ENCODE measurements at places on chromosomes 7 and 10. TPM values are rescaled to one million over a fixed set of nuclear protein-coding genes. Genes with fewer than 3 reads are reported as not detected.

MOGAT3 gene
- not detected for total RNA-seq

ZNF727 gene
- 3.0 TPM for total RNA-seq

CELF2 gene
- total RNA-seq = 60.9 TPM

HPSE2 gene
- not detected for total RNA-seq

OR2A7 gene
- not detected for total RNA-seq

TMEM270 gene
- total RNA-seq = not detected

SKIDA1 gene
- total RNA-seq = 1.8 TPM

MYOZ1 gene
- total RNA-seq = 0.84 TPM

ZSCAN25 gene
- total RNA-seq = 21.2 TPM

- no peaks in the 10 kb centered on the region for H3K36me3 ChIP-seq
- no peak overlapping the region for H3K4me3 ChIP-seq
- H3K27me3 ChIP-seq = no peaks in the 10 kb centered on the region
- H3K4me1 ChIP-seq = no peaks in the 10 kb centered on the region
- no peak for DNase-seq
Measured at GRCh38 chr10:4183761-4184261, 398.8 kb upstream of the KLF6 start.

- peaks cover 4% of the 10 kb centered on the region for H3K27me3 ChIP-seq
- no peak overlapping the region for H3K27ac ChIP-seq
- H3K4me3 ChIP-seq = no peak overlapping the region
- DNase-seq = no peak
- H3K36me3 ChIP-seq = no peaks in the 10 kb centered on the region
Measured at GRCh38 chr7:2978408-2978807, 65.3 kb downstream of the CARD11 start.

DNA sequence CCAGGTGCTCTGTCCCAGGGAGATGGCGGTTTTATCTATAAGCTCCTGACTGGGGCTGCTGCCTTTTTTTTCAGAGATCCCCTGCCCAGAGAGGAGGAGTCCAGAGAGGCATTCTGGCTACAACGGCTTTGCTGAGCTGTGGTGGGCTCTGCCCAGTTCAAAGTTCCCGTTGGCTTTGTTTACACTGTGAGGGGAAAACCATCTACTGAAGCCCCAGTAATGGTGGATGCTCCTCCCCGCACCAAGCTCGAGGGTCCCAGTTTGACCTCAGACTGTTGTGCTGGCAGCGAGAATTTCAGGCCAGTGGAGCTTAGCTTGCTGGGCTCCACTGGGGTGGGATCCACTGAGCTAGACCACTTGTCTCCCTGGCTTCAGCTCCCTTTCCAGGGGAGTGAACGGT, 16.4 kb upstream of the SLC26A5 start:
- no peak for DNase-seq
- no peaks in the 10 kb centered on the region for H3K4me1 ChIP-seq
- no peaks in the 10 kb centered on the region for H3K27me3 ChIP-seq
- no peaks in the 10 kb centered on the region for H3K36me3 ChIP-seq
- H3K4me3 ChIP-seq = no peak overlapping the region

GRCh38 chr10:94292434-94293090, 70.2 kb downstream of the NOC3L start:
- H3K27me3 ChIP-seq = no peaks in the 10 kb centered on the region
- H3K36me3 ChIP-seq = no peaks in the 10 kb centered on the region
- peaks cover 2% of the 10 kb centered on the region for H3K4me1 ChIP-seq
- H3K27ac ChIP-seq = no peak overlapping the region
- DNase-seq = peak; percentile 4

DNA sequence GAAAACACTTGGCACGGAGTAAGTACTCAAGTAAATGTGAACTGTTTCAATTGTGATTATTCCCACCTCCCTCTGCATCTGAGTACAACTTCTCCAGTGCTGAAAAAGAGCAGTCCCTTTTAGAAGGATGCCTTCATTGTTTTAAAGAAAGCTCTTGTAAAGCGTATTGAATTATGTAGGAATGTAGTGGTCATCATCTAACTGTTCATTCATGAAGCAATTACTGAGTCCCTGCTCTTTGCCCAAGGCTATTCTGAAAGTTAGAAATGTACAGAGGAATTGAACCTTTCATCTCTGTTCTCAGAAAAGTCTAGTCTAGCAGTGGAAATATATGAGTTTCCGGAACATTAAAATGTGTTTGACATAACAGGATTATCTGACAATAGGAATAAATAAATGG, 127.8 kb downstream of the CACNB2 start:
- no peaks in the 10 kb centered on the region for H3K27me3 ChIP-seq
- H3K4me3 ChIP-seq = no peak overlapping the region
- H3K4me1 ChIP-seq = no peaks in the 10 kb centered on the region
- H3K36me3 ChIP-seq = no peaks in the 10 kb centered on the region
- H3K27ac ChIP-seq = no peak overlapping the region

- no peak overlapping the region for H3K27ac ChIP-seq
- H3K4me1 ChIP-seq = no peaks in the 10 kb centered on the region
- H3K27me3 ChIP-seq = peaks cover 62% of the 10 kb centered on the region
Measured at GRCh38 chr7:44264221-44264931, 61.0 kb downstream of the CAMK2B start.

DNA sequence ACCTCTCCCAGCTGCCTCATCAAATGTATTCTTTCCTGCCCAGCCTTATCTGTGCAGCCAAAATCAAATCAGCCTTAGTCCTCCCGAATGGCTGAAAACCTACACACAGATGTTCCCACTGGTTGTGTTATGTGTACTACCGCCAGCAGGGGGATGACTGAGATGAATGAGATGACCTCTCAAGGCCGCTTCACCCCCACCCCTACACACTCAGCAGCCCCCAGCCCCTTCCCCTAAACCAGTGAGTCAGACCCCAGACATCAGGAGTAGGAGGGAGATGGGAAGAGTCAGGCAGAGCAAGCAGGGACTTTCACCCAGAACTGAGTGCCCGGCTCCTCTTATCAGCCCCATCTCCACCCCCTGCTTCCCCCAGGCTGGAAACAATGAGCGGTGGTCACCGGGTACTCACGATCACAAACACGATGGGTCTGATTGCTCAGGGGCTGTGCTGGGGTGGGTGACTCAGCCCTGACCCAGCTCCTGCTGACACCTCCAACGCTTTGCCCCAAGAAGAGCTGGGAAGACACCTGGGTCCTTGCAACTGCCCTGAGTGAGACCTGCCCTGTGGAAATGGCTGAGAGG, 6.5 kb upstream of the C10orf105 start:
- no peak overlapping the region for H3K4me3 ChIP-seq
- H3K4me1 ChIP-seq = peaks cover 16% of the 10 kb centered on the region
- H3K27me3 ChIP-seq = no peaks in the 10 kb centered on the region
- H3K27ac ChIP-seq = no peak overlapping the region
- no peaks in the 10 kb centered on the region for H3K36me3 ChIP-seq

DNA sequence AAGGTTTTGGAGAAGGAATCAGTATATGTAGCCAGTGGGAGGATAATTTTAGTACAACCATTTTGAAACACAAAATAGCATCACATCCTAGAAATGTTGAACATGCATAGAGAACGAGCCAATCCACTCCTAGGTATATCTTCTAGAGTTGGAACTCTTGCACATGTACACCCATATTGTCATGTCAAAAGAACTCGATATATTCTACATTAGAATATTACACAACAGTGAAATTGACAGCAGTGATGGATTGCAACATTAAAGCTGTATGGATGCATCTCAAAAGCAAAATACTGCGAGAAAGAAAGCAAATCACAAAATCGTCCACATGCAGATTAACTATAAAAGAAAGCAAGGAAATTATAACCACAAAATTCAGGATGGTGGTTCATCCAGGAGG, 159.3 kb upstream of the NEBL start:
- no peaks in the 10 kb centered on the region for H3K27me3 ChIP-seq
- no peaks in the 10 kb centered on the region for H3K36me3 ChIP-seq
- H3K27ac ChIP-seq = no peak overlapping the region
- DNase-seq = no peak

GRCh38 chr7:25122373-25122772, 2.7 kb downstream of the CYCS start:
- peaks cover 49% of the 10 kb centered on the region for H3K36me3 ChIP-seq
- no peak for DNase-seq
- H3K4me3 ChIP-seq = no peak overlapping the region
- H3K27me3 ChIP-seq = no peaks in the 10 kb centered on the region

DNA sequence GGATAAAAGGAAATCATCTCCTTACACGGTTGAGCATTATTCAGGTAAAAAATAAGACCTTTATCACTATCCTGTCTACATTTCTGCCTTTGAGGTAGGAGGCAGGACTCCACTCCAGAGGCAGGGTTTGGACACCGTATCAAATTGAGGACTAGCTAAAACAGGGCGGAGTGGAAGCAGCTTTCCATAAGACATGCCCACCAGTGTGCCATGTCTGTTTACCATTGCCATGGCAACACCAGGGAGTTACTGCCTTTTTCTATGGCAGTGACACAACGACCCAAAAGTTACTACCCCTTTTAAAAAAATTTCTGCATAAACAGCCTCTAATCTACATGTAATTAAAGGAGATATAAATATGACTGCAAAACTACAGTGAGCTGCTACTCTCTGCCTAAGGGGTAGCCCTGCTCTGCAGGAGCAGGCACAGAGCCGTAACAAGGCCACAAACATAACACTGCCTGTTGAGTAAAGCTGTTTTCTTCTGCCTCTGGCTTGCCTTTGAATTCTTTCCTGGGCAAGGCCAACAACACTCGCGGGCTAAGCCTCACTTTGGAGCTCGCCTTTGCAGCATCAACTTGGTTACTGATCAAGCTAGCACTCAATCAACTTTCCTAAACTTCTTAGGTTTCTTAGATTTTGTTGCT, 26.5 kb downstream of the DGKB start:
- no peaks in the 10 kb centered on the region for H3K27me3 ChIP-seq
- H3K4me3 ChIP-seq = no peak overlapping the region
- no peaks in the 10 kb centered on the region for H3K4me1 ChIP-seq

- H3K27me3 ChIP-seq = no peaks in the 10 kb centered on the region
- H3K36me3 ChIP-seq = no peaks in the 10 kb centered on the region
- H3K27ac ChIP-seq = no peak overlapping the region
- H3K4me3 ChIP-seq = no peak overlapping the region
- H3K4me1 ChIP-seq = no peaks in the 10 kb centered on the region
Measured at GRCh38 chr7:54546081-54546985, 4.2 kb downstream of the VSTM2A start.

DNA sequence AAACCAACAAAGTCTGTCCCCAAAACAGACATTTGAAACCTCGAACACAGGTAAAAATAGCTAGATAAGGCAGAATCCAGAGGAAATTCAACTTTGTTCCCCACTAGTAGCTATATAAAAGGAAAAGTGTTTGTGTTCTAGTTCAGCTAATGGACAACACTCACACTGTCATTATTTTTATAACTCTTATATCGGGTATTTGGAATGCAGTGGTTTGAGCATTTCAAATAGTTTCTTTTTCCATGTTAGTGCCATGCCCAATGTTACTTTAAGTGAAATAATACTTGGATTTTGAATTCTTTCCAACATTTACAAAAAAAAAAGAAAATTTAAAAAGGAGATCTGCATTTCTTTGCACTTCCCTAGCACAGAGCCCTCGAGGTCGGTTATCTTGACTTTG, 213.6 kb downstream of the DOCK4 start:
- H3K27me3 ChIP-seq = no peaks in the 10 kb centered on the region
- no peak overlapping the region for H3K27ac ChIP-seq
- no peak overlapping the region for H3K4me3 ChIP-seq
- H3K4me1 ChIP-seq = no peaks in the 10 kb centered on the region

DNA sequence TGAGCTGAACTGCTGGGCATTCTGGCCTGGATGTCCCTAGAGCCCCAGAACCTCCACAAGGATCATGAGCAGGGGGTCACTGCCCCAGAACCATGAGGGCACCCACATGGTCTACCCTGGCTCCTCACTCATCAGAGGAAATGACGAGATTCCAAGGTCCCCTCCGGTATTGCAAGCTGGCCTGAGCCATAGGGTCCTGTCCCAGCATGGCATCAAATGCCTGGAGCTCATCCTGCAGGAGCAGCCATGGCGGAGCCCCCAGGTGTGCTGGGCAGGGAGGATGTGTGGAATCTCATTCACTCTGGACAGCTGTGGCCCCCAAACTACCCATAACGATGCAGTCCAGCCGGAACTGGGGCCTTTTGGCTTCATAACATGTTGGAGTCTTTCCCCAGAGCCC, 66.6 kb upstream of the ANTXRL start:
- no peak overlapping the region for H3K4me3 ChIP-seq
- no peaks in the 10 kb centered on the region for H3K4me1 ChIP-seq
- no peaks in the 10 kb centered on the region for H3K27me3 ChIP-seq
- no peak overlapping the region for H3K27ac ChIP-seq
- H3K36me3 ChIP-seq = no peaks in the 10 kb centered on the region

GRCh38 chr7:127957886-127958285, 73.4 kb downstream of the LRRC4 start:
- no peak for DNase-seq
- H3K4me1 ChIP-seq = no peaks in the 10 kb centered on the region
- H3K36me3 ChIP-seq = 0 out of 2 replicates have a peak, but pooled peaks cover 4% of the 10 kb centered on the region
- no peak overlapping the region for H3K27ac ChIP-seq
- no peaks in the 10 kb centered on the region for H3K27me3 ChIP-seq
- H3K4me3 ChIP-seq = no peak overlapping the region

DNA sequence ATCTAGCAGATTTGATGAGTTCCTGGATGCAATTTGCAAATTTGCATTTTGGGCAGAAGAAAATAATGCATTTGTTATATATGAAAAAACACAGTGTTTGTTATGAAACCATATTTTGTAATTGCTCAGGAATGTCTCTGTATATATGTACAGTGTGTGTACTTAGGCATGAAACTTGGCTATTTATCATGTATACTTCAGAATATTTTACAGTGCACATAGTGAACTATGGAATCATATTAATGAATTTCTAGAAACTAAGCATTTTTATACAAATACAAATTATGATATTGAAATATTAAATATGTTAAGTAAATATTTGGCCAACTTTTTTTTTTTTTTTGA, 107.5 kb downstream of the TWIST1 start:
- H3K36me3 ChIP-seq = no peaks in the 10 kb centered on the region
- DNase-seq = no peak
- H3K27ac ChIP-seq = no peak overlapping the region
- H3K27me3 ChIP-seq = no peaks in the 10 kb centered on the region
- H3K4me1 ChIP-seq = no peaks in the 10 kb centered on the region
- no peak overlapping the region for H3K4me3 ChIP-seq

Measured in SJCRH30 (cell line).